ENCODE measurements at places on chromosomes 7 and 10.
A peak's percentile ranks its signal among the peaks of the same experiment; 100 is the strongest.

GRCh38 chr10:20963721-20964595 lies 66.8 kb upstream of the NEBL start:
- no peak for DNase-seq

DNA sequence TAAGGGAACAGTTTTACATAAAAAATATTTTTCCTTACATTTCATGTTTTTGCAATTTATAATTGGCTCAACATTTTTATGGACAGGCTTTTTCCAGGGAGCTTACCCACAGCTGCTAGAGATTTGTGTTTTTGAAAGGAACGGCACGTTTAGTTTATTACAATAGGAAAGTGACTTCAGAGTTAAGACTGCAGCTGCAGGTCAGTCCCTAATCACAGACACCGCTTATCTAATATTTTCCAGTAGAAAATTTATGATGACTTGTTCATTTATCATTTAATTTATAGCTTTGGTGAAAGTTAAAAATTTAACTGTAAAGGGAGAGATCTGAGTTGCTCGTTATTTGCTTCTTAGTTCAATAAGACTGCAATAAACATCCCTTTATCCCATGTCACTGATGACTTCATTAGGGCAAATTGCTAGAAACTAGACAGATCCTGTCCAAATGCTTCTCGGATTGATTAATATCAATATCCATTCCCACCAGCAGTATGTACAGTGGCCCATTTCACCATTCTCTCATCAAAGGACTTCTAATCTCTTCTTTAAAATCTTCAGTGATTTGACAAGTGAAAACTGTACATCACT lies 97.0 kb upstream of the ODAD2 start:
- DNase-seq: no peak

GRCh38 chr7:121037957-121038716 lies 49.6 kb downstream of the CPED1 start:
- no peak for DNase-seq

GRCh38 chr7:52715701-52716100 lies 319.7 kb upstream of the POM121L12 start:
- no peak for DNase-seq

- DNase-seq: no peak
Measured at GRCh38 chr10:35422228-35422627, 85.9 kb downstream of the CCNY start.

DNA sequence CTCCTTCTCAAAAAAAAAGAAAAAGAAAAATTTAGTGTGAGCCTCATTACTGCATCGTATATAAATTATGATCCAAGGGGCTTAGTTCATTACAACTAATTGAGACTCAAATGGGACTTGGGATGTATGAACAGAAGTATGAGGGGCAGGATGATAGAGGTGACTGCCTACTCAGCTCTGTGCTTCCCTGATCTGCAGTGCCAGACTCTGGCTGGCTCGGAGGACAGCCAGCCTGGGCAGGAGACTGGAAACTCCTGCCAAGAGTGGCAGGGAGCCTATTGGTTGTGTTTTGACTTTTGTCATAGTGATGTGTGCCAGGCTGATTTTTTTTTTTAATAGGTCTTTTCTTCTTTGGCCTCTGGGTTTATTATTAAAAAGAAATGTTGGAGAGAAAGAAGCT lies 73.8 kb upstream of the GTF2IRD1 start:
- peak; percentile 92 for DNase-seq

Data from globus pallidus (tissue), 1 donor.